ENCODE measurements at places on chromosomes 3 and 15.
A peak's percentile ranks its signal among the peaks of the same experiment; 100 is the strongest.

DNA sequence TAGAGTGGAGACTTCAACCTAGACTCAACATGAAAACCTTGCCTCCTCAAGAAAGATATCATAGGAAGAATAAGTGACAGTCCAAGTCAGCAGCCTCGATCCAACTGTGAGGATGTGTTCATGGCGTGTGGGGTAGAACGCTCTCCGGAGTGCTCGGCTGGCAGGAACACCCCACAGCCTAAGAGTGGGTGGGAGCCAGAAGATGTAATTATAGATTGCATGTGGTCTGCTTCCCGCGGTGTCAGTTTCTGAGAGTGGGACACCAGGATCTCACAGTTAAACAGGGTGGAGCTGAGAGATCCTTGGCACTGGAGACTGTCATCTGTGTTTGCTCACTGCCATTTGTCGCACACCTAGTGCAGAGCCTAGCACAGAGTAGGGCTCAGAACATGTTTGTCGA, 158.0 kb downstream of the CTNNB1 start:
- no peak for DNase-seq

DNA sequence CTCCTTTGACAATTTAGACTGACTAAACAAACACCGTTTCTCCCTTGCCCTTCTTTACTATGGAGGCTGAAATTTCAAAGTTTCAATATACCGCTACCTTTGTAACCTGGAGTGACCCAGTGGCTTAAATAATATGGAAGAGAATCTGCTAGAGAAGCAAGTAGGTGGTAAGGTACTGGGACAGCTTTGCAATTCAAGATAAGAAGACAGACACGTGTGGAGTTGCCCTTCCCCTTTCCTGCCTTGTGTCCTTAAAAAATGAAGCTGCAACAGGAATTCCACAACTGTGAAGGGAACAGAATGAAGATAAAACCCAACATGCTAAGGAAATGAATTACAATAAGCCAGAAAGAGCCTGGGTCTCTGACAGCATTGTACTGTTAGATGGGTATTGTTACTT, 26.4 kb downstream of the CBLB start:
- no peak for DNase-seq

GRCh38 chr15:44011238-44011854, 183.7 kb downstream of the FRMD5 start:
- DNase-seq = peak; percentile 51

DNA sequence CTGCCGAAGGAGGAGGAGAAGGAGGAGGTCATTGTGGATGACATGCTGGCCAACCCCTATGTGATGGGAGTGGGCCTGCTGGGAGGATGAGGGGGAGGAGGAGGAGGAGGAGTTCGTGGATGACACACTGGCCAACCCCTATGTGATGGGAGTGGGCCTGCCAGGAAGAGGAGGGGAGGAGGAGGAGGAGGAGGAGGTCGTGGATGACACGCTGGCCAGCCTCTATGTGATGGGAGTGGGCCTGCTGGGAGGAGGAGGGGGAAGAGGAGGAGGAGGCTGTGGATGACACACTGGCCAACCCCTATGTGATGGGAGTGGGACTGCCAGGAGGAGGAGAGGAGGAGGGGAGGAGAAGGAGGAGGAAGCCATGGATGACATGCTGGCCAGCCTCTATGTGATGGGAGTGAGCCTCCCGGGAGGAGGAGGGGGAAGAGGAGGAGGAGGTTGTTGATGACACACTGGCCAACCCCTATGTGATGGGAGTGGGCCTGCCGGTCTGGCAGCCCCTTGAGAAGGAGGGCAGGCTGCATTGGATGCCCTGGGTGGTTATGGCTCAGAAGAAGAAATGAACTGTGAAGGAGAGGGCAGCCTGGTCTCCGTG, 55.7 kb upstream of the WNT7A start:
- DNase-seq = no peak

GRCh38 chr3:157427901-157428300, 8.7 kb upstream of the PTX3 start:
- DNase-seq = peak; percentile 84

- DNase-seq = no peak
These were observed 37.1 kb downstream of the ATP6V1A start for GRCh38 chr3:113783980-113784379.

DNA sequence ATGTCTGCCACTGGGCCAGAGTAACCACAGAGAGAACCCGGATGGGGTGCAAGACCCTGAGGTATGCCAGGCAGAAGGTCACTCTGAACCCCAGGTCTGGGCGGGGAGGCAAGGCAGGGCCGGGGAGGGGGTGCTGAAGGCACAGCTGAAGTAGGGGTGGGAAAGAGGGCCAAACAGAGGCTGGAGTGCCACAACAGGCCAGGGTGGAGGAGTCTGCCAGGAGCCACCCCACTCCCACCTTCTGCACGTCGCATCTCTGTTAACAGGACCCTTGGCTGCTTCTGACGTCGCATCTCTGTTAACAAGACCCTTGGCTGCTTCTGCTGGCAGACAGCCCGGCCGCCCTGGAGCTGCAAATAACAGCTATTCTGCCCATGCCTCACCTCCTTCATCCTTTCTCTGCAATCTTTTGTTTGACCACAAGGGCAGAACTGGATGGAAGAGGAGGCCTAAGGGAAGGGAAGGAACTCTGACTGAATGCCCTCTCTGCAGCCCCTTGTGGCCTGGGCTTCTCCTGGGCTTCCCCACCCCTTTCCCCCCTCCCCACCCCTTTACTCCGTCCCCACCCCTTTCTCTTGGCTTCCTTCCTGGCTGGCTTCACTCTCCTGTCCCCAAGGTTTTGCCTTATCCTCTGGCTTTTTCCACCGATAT, 20.6 kb upstream of the FBLN2 start:
- DNase-seq = peak; percentile 32

GRCh38 chr3:188663839-188664238, 507.9 kb upstream of the TPRG1 start:
- peak; percentile 68 for DNase-seq

- no peak for DNase-seq
These were observed 200.6 kb upstream of the ZBTB20 start for GRCh38 chr3:115347737-115348136.

GRCh38 chr3:2838546-2839157, 271.5 kb downstream of the IL5RA start:
- peak; percentile 67 for DNase-seq

GRCh38 chr3:193850084-193850619, 257.1 kb downstream of the OPA1 start:
- no peak for DNase-seq

- no peak for DNase-seq
These were observed 326.4 kb downstream of the SV2B start for GRCh38 chr15:91426412-91426811.

GRCh38 chr3:129435367-129435766, 4.4 kb downstream of the MBD4 start:
- no peak for DNase-seq

DNA sequence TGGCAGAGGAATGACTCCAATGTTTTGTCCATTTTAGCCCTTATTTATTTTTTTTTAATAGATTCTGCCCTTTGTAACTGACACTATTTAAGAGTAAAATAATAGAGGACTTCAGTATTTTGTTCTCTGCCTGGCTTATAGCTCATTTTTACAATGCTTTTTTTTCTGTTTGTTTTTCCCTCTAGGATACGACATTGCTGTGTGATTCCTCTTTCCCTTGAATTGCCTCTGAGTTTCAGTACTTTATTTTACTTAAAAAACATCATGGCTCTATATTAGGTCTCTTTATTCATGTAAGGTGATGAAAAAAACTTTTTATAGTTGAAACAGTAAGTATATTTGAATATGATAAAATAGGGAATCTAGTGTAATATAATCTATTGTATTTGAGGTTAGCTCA, 179.1 kb downstream of the PTPRG start:
- DNase-seq = no peak

GRCh38 chr15:70613271-70613670, 150.1 kb downstream of the UACA start:
- DNase-seq = no peak

DNA sequence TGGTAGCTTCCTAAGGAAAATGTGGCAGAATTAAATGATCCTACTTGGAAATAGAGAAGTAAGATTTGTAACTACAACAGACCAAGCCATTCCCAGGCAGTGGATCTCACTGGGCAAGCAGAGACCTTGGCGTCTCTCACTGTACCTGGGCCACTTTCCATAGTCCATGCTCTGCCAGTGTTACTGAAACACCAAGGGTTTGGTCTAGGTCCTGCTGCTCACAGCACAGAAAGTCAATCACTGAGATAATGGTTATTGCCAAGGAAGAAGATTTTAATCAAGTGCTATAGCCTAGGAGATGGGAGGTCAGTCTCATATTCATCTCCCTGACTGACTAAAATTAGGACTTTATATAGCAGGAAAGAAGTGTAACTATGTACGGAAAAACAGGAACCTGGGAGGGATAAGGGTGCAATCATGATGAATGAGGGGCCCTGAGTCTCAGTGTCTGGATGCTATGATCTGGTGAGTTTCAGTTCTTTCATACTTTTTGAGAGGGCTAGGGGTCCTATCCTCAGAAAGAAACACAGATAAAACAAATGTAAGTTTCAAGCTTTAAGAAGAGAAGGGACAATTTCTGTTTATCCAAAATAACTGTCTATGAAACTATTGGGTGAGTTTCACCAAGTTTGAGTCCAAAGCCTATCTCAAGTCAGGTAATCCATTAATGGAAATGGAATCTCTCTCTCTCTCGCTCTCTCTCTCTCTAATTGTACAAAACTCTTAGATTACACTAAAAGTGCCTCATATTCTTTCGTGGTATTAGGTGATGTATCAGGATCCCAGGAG, 20.6 kb downstream of the GPR15 start:
- DNase-seq = no peak

DNA sequence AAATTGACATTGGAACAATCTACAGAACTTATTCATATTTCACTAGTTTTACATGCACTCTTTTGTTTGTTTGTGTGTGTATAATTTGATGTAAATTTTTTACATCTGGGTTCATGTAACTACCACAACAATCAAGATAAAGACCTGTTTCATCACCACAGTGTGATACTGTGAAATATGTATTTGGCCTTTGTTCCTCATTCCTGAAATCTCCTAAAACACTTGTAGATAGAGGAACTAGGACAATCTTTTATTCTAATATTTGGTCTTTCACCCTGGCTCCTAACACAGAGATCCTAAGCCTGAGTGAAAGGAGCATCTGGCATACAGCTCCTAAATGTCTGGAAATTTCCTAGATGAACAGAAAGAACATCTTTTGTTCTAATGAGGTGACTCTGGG, 155.0 kb upstream of the GPR149 start:
- no peak for DNase-seq

GRCh38 chr3:68287101-68287500, 632.7 kb upstream of the SUCLG2 start:
- no peak for DNase-seq

DNA sequence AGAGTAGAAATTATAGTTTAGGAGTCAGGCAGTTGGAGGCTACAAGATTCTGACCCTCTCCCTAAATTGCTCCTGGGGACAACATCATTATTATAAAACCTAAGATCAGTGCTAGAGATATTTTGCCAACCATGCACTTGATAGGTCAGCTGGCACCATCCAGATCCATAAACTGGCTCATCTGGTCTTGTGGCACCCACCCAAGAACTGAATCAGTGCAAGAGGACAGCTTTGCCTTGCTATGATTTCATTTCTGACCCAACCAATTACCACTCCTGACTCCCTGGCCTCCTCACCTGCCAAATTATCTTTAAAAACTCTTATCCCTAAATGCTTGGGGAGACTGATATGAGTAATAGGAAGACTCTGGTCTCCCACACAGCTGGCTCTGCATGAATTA, 461.1 kb upstream of the TGFBR2 start:
- no peak for DNase-seq

- DNase-seq = no peak
These were observed 163.6 kb upstream of the COL8A1 start for GRCh38 chr3:99474776-99475175.

DNA sequence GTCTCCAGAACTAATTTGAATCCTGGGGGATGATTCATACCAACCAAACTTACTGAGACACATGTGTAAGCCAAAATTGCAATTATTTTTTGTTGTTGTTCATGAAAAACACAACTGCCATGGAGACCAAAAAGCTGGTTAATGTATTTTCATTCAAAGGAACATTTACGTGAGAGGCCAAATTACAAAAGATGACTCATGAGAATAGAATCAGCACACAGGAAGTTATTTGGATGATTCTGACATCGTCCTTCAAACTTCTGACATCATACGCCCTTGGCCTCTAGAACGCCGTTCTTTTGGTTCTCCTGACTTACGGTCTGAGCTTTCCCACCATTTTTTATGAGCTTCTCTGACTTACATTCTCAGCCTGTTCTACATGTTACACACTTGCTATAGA, 3.0 kb upstream of the ZNF280D start:
- DNase-seq = no peak

DNA sequence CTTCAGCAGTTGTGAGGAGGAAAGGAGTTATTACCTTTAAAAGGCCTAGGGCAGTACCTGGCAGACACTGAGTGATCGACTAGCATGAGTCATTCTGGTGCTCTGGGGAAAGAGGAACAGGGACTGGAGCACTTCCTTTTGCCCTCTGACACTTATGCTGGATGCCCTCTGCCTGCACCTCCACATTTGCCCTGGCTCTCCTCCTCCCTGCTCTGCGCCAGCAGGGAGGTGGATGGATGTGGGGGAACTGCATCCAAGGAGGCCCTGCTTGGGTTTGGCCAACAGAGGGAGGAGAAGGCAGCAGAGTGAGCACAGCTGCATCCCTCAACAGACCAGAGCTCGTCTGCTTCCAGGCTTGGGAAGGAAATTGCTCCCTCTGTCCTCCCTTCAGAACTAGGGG, 75.0 kb downstream of the SEMA5B start:
- no peak for DNase-seq

GRCh38 chr15:97718509-97718908, 242.0 kb upstream of the ARRDC4 start:
- no peak for DNase-seq

DNA sequence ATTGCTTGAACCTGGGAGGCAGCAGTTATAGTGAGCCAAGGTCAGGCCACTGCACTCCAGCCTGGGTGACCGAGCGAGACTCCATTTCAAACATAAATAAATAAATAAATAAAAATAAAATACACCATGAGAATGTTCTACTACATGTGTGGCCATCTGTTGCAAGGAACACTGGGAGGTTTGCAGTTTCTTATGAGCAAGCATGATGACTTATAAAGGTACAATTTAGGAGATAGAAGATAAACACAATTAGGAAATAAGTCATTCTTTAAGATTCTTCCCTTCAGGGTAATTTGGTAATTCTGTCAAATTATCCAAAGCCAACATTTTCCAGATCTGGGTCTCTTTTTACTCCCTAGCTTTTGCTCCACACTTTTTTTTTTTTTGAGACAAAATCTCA, 13.4 kb downstream of the HTR3C start:
- DNase-seq = no peak

GRCh38 chr3:68919000-68919399, 13.3 kb downstream of the TAFA4 start:
- no peak for DNase-seq
